ENCODE measurements at places on chromosomes 16 and 17.
A peak's percentile ranks its signal among the peaks of the same experiment; 100 is the strongest.

- no peak for DNase-seq
Measured at GRCh38 chr16:17360693-17361122, 110.1 kb downstream of the XYLT1 start.

GRCh38 chr17:32444301-32445073 is at the start of gene PSMD11:
TSS of gene PSMD11 (plus strand) at chr17:32444510. CDS start at chr17:32444524, 14 bp downstream.
- DNase-seq: peak; percentile 99

DNA sequence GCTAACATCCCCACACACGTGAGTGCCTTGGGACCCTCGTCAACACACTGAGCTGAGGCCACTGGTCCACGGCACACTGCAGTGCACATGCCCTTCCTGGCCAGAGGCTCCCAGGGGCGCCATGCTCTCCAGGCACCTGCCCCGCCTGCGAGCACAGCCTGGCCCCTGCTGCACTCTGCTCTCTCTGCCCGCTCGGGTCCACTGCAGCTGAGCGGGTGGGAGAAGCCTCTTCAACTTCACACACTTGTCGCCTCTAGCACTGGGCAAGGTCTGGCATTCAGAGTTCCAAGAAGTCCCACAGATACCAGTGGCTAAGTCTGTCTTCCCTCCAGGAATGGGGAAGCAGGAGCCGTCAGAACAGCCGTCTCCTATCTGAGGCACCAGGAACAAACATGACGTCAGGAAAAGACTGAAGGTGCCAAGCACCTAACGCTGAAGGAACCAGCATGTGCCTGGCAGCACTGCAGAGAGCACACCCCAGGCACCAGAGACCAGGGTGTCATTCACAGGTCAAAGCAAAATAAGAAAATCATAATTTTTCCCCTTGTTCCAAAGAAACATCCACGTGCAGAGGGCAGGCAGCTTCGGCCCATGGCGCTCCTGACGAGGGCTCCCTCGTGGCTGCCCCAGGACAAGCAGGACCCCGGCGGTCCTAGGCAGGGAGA is 82.9 kb downstream of the ZNF778 start:
- no peak for DNase-seq

DNA sequence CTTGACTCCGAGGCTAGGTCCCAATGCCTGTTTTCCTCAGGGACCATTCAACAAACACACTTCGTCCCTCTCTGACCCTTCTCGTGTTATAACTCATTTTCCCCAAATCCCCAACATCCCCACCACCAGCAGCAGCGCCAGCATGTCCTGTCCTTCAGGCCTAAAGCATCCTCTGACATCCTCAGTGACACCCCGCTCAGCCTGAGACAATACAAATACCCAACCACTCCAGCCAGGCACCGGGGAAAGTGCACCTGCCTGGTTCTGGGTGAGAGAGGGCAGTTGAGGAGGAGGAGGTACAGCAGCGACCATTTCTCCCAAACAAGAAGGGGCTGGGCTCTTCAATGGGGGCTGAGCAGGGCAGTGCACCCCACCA is 4.7 kb downstream of the MNT start:
- DNase-seq: no peak

DNA sequence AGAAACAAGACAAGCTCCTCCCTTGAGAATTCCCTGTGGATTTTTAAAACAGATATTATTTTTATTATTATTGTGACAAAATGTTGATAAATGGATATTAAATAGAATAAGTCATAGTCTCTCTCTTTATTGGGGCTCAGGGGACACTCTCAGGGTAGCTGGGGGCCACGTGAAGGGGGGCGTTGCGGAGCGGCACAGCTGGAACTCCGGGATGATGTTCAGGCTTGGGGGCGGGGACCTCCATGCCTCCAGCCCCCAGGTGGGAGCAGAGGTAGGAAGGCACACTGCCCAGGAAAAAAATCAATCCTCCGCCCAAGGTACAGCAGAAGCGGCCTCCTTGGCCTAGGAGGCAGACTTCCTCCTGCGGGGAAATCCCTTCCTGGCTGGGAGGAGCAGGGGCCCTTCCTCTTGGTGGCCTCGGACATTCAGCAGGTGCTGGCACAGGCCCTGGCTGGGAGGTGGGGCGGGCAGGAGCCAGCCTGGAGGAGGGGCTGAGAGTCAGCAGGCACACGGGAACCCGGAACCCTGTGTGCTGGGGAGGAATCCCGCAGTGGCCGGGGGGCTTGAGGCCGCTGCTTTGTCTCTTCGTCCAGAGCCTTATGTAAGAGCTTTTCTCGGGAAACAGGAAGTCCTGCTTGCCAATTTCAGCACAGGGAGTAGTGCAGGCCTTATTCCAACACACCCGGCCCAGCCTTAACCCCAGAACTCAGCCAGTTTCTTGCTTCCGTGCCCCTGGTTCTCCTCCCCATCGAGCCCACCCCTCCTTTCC is 591 bp upstream of the TNFSF13 start:
- DNase-seq: no peak

DNA sequence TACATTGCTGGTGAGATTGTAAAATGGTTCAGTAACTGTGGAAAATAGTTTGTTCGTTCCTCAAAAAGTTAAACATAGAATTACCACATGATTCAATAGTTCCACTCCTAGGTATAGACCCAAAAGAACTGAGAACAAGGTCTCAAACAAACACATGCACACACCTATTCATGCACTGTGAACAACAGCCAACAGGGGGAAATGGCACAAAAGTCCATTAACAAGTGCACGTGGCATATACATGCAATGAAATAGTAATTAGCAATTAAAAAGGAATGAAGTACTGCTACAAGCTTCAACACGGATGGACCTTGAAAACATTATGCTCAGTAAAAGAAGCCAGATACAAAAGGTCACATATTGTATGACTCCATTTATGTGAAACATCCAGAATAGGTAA is 23.8 kb downstream of the SDK2 start:
- no peak for DNase-seq

DNA sequence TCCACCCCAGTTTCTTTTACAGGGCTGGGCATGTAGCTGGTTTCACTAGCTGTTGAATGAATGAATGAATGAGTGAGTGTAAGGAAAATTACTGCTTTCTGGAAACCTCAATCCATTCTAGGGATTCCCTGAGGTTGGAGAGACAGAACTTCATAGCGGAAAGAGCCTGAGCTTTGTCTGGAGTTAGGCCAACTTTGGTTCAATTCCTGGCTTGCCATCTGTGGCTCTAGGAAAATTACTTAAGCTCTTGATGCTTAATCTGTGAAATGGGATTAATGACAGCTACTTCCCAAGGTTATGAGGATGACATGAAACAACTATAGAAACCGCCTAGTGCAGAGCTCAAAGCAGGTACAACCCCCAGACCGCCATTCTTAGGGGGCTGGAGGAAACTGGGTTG is 76.3 kb upstream of the AXIN2 start:
- DNase-seq: no peak

DNA sequence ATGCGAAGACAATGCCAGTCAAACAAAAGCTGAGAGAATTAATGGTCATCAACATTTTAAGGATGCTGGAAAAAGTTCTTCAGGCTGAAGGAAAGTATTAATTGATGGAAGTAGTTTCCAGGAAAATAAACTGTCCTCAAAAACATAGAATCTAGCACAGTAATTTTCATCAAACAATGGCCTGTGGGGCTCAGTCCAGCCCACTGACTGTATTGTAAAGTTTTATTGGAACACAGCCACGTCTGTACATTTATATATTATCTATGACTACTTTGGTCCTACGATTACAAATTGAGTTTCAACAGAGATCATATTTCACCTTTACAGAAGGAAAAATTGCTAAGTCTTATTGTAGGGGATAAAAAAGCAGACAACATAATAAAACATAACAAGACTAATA is 484.5 kb downstream of the KCNJ2 start:
- no peak for DNase-seq

- DNase-seq: peak; percentile 95
Measured at GRCh38 chr16:4414187-4414917, 2.0 kb downstream of the CORO7 start.

DNA sequence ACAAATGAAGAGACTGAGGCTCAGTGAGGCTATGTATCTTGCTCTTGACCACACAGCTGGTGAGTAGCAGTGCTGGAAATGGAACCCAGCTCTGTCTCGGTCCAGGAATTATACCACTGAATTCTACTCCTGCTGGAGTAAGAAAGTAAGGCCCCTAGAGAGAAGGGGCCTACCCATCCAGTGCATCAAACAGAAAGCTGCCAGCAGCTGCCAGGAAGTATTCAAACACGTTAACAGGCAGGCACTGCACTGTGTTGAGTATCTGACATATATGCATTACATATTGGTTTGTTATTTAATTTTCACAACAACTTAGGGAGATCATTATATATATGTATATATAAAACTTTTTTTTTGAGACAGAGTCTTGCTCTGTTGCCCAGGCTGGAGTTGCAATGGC is 4.0 kb downstream of the ARL5C start:
- no peak for DNase-seq

DNA sequence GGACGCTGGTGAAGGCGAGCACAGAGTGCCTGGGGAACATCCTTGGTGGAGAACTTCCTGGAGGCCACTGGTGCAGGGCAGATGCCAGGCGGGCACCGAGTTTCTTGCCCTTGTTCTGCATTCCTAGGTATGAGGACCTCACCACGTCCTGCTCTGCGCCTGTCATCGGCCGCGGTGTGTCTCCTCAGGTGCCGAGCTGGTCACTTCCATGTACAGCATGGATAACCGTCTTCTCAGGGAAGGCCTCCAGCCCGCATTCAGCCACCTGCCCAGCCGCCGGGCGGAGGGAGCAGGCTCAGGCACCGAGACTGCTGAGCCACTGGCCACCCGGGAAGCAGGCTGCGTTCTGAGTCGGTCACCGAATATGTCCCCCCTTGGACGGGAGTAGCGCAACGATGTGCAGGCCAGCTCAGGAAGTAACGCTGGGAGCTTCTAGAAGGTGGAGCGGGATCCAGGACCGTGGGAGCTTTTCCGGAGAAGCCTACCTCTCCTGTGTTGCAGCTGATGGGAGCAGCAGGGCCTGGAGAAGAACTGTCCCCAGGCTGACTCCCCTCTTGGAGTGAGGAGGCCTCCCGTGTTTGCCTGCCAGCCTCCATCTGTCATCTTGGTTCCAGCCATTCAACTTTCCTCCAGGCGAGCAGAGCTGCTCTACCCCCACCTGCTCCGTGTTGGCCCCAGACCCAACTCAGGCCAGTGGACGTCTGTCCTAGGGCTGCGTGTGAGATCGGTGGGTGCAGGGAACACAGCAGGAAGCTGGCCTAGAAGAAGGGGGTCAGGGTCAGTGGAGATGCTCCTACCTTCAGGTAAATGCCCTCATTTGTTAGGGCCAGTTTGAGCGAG is 2.1 kb upstream of the BAIAP2 start:
- DNase-seq: no peak

GRCh38 chr17:82419540-82419939 is 1.2 kb upstream of the OGFOD3 start:
- no peak for DNase-seq

DNA sequence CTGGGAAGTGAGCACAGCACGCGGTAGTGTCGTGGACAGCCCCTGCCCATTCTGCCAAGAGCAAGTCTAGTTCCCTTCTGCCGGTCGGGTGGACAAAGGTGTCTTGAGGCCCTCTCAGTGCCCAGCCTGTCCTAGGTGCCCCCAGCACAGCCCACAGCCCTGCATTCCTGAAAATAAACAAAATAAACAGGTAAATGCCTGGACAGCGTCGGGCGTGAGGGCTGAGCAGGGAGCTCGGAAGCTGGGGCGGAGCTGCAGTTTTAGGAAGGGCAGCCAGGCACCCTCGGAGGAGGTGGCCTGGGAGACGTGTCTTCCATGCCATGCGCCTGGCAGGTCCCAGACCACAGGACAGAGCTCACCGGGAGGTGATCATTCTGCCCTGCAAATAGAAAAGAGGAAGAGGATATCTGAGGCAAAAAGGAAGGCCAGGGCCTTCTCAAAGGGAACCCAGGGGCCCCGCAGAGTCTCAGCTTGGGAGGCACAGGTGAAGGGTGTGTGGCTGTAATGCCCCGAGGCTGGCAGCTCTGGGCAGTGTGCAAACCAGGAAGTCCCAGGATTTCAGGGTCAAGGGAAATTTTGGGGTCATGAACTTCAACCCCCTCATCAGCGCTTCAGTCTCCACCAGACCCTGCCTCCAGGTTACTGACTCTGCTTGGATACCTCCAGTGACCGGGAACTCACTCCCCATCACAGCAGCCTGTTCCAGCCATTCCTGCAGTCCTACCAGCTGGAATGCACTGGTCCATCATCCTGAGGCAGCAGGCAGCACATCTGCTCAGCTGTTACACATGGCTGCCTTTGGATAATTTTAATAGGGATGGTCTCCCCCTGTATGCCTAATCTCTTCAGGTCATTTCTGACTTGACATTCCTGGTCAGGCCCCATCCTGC is 1.7 kb downstream of the ZNF469 start:
- no peak for DNase-seq

DNA sequence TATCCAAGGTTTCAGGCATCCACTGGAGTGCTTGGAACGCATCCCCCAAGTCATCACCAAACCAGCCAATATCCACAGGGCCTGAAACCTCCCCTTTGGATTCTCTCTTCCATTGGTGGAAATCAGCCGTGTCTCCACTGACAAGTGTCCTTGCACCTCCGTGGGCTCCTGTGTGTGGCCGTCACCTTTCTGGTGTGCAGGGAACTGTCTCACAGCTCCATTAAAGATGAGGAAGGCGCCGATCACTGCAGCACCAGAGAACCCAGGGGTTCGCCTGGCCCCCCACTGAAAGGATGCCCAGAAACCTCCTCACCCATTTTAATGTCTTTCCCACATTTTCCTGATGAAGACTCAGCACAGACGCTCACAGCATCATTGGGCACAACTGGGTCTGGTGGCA is 17.8 kb upstream of the METRNL start:
- no peak for DNase-seq

- DNase-seq: no peak
Measured at GRCh38 chr17:8685381-8685780, 54.9 kb upstream of the MYH10 start.

DNA sequence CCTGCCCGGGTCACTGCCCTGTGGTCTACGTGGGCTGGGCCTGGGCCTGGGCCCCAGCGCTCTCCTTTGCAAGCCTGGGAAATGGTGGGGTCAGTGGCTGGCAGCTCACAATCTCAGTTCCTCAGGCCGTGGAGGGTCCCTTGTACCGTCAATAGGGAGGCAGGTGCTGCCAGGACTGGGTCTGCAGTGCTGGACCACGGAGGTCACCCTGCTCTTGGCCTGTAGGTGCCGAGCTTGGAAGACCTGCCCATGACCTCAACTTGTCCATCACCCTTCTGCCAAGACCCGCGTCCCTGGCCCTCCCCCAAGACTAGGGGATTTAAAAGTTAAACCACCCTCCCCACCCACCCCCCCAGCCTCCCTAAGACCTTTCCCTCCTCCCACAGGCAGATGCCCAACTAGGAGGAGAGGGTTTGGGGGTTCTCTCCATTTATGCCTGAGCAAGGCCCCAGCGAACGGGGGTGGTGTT is 2.5 kb downstream of the TBX2 start:
- DNase-seq: no peak

GRCh38 chr16:60731329-60732050 is 1304.7 kb downstream of the CDH8 start:
- no peak for DNase-seq

GRCh38 chr16:56938664-56939513 is 6.9 kb downstream of the HERPUD1 start:
- DNase-seq: peak; percentile 88

- DNase-seq: no peak
Measured at GRCh38 chr17:56173026-56173425, 19.8 kb downstream of the ANKFN1 start.
